Stimulated activated CD4-positive, alpha-beta T cell treated with anti-CD3 and anti-CD28 coated beads, Interleukin-12 subunit alpha, Interleukin-12 subunit beta, amount 100 ng/mL, for 24 hours (primary cell): ENCODE measurements at places on chromosomes 1 and 21.

- DNase-seq: peak; percentile 16
Observed at GRCh38 chr1:50959303-50959912, 659 bp downstream of the FAF1 start.

GRCh38 chr1:235018161-235018560, 110.5 kb downstream of the TOMM20 start:
- DNase-seq: no peak

DNA sequence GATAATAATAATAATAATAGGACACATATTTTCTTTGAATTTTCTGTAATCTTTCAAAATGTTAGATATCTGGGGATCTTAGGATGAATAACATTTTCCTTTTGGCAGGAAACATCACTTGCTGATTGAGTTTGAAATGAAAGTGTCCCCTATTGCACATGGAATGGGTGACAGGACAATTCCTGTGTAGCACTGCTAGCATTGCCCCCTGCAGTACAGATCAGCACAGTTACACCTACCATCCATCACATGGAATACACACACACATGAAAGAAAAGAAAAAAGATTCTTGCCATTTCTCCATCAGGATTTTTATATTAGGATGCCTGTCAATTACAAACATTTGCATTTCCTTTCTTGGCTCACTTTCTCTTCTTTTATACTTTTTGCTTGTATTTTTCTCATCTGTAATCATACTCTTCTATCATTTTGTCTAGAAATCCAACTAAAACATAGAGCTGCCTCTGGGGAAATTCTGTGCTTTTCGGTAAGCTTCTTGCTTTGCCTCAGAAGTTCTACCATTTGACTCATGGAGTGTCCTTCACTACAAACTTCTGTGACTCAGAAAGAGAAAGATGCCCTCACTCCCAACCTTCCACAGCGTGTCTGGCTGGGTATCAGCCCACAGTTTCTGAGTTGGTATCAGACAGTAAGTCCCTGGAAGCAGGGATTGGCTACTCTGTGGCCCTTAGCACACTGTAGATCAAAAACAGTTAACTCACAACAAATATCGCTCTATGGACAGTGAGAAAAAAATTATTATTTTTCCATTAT, 641.2 kb downstream of the PTPRC start:
- DNase-seq: no peak

GRCh38 chr1:42784547-42784945, 245 bp upstream of the TMEM269 start:
- DNase-seq: no peak

DNA sequence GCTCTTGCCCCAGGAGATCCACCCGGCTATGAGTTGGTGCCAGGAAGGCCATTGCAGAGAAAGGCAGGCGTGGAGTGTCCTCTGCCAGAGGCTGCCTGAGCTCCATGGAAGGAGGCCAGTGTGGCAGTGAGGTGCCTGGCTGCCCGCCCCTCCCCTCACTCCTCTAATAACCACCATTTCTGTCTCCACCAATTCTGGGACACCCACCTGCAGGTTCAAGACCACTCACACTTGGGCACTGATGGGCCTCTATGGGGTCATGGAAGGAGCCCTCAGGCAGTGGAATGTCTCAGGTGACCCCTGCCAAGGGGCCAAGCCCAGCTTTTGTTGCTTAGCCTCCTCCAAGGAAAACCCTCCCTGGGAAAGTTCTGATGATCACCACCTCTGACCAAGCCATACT, 731.6 kb downstream of the MATN1 start:
- DNase-seq: no peak

- no peak for DNase-seq
Observed at GRCh38 chr21:42835611-42836401, 43.5 kb downstream of the WDR4 start.

- DNase-seq: no peak
Observed at GRCh38 chr1:166858726-166859419, 17.2 kb downstream of the TADA1 start.

DNA sequence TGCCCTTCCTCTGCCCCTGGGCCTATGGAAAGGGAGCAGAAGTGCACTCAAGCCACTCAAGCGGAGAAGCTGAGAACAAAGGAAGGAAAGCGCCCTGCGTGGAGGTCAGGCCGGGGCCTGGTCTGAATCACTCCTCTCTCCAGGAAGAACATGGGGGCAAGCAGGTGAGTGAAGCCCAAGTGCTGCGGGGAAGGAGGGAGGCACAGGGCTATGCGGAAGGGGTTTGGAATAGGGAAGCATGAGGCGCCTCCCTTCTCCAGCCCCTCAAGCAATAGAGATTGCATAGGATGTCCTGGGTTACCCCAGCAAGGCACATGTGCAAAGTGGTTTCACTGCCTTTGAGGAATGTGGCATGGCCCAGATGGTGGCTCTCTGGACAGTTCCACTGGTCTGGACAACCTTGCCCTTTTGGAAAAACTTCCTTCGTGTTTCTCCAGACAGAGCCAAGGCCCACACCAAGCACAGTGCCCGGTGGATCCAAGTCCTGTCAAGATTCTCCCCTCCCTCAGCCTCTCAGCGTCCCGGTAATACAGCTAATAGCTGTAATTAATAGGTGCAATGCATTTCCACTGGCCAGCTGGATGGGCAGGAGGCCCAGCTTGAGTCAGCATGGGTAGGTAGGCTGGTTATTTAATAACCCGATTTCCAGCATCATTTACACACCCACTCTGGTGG, 13.7 kb downstream of the BLACAT1 start:
- DNase-seq: no peak

GRCh38 chr1:30928171-30928570, 19.6 kb upstream of the SDC3 start:
- no peak for DNase-seq

DNA sequence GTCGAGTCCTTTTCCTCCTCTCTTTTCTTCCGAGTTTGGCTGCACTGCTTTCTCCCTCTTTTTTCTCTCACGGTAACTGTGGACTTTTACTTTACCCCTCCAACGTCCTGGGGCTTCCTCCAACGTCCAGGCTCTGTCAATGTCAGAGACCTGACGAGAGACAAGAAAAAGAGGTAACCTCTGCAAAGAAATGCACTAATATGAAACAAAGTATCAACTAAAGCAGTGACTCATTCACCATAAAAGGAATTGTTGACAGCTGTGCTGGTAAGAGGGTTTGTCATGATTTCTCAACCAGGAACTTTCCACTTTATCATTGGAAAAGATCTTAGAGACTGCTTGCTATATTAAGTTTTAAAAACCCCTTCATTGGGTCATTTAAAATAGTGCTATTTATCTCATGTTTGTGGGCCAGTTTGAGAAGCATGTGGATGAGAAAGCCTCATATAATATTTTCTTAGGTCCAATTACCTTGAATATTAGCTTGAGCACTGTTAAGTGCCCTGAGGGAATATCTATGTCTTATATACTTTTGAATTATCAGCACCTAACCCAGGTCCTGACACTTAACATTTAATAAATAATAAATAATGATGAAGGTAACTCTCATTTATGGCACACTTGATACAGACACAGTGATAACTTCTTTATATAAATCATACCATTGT, at the start of gene GBP2:
GBP2 (minus strand) TSS at position 202 of the 668 bp plus-strand sequence. CDS start 4,148 bp downstream, outside the sequence.
- DNase-seq: no peak

DNA sequence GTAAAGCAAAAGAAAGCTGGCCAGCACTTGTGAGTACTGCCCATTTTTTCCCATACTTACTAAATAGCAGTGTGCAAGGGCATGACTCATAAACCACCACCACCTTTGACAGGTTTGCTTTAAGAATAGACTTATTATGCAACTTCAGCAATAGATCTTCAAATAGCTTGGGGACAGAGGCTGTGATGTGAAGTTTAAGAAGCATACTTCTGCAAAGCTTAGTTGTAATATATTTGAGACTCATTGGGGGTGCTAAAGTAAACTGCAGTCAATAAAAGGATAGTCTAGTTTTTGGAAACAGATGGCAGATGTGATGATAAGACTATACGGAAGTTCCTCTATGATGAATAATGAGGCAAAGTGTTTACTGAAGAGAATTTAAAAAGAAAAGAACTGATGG, 210.0 kb downstream of the PLA2G4A start:
- DNase-seq: no peak

DNA sequence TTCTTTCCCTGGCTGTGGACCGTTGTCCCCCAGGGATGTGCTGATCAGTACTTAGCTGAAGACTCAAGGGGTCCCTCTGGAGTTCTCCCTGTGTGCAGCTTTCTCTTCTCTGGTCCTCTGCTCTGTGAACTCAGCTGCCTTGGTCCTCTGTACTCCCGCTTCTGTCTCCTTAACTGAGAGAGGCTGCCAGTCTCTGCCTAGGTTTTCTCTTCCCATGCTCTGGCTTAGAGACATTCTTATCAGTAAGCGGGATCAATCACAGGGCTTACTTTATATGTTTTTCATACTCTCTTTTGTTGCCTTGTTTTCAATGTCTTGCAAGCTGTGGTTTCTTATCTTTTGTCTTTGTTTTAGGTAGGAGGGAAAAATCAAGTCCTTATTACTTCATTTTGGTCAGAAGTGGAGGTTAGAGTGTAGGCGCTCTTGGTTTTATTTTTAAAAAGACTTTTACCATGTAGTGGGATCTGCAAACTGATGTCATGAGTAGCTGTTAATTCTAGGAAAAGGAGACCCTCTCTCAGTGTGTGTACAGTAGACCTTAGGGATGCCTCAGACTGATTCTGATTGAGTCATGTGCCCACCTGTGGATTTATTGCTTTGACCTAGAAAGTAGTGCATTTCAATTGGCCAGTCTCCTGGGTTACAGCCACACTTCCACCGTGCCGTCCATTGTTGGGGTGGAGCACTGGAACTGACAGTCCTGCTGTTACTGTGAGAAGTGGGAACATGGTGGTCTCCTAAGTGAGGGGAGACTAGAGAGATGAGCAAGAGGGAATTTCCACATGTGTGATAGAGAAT, 46.6 kb downstream of the TTC3 start:
- DNase-seq: no peak

- DNase-seq: no peak
Observed at GRCh38 chr1:223298701-223299100, 65.3 kb downstream of the SUSD4 start.

DNA sequence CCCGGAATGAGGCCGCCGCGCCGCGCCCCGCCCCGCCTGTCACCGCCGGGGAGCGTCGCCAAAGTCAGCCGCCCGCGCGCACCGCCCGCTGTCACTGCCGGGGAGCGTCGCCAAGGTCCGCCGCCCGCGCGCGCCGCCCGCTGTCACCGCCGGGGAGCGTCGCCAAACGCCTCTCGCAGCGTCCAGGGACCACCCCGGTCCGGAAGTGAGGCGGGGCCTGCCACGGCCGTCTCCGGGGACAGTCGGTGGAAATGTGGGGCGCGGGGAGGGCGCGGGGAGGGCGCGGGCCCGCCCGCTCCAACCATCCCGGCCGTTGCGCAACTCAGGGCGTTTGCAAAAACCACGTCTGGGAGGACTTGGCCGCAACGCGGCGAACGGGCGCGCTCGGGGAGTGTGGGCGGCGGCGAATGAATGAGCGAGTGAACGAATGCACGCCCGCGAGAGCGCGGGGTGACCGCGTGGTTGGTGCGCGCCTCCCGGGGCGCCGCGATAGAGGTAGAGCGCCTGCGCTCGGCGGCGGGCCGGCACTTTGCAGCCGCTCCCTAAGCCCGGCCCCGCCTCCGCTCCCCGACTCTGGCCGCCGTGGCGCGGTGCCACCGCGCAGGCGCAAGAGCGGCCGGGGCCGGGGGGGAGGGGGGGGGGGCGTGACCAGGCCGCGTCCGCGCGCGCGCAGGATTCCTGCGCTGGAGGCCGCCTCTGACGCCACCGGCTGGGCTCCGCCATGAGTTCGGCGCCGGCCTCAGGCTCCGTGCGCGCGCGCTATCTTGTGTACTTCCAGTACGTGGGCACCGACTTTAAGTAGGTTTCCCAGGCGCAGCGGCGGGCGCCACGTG, at the start of the genes ACAP3 and PUSL1:
ACAP3 (minus strand) TSS at position 8 of the 833 bp plus-strand sequence. CDS start 115 bp downstream, outside the sequence.
PUSL1 (plus strand) TSS at position 675 of the 833 bp plus-strand sequence; CDS start at position 722, 47 bp downstream.
- DNase-seq: peak; percentile 79

GRCh38 chr1:223222377-223222776, 79.3 kb upstream of the TLR5 start:
- DNase-seq: no peak

DNA sequence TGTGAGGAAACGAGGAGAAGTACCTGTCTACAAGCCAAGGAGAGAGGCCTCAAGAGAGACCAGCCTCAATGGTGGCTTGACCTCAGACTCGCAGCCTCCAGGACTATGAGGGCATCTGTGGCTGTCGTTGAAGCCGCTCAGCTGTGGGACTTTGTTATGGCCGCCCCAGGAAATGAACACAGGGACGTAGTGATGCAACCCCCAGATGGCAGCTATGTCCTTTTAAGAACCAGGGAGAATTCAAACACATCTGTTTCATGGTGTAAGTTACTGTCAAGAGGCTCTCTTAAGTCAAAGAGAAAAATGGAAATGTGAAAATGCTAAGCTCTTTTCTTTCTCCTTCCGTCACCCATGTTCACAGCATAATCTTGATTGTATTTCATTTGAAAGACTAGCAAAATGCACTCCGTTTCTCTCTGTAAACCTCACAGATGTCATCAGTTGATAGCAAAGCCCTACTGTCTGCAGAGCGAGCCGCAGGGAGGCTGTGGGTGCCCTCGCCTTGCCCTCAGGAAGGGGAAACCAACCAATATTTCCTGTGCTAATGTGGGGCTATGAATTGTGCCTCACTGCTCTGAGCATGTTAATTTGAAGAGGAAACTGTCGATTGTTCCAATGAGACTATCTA, 21.3 kb downstream of the UBASH3A start:
- DNase-seq: no peak

DNA sequence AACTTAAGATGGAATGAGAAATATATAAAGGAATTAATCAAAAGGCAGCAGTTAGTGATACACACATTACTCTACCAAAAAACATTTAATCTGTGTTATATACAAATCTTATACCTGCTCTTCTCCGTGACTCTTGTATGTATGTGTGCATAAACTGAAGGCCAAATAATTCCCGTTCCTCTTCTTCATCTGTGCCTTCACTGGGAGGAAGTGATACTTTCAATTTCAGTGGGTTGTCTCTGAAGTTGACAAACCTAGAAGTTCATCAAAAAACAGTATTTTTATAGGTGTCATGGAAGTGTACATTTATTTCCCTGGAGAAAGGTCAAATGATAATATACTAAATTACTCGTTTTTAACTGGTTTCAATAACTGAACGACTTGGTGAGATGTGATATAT, 19.3 kb downstream of the TRMT13 start:
- DNase-seq: no peak

GRCh38 chr1:55831759-55832158, 616.6 kb upstream of the USP24 start:
- DNase-seq: no peak

- DNase-seq: no peak
Observed at GRCh38 chr21:34734696-34735095, 65.9 kb downstream of the CLIC6 start.

- DNase-seq: no peak
Observed at GRCh38 chr1:154344977-154345837, 19.9 kb downstream of the ATP8B2 start.

GRCh38 chr1:243562473-243562872, 287.6 kb downstream of the AKT3 start:
- no peak for DNase-seq
